ENCODE measurements at places on chromosomes 1 and 21.

DNA sequence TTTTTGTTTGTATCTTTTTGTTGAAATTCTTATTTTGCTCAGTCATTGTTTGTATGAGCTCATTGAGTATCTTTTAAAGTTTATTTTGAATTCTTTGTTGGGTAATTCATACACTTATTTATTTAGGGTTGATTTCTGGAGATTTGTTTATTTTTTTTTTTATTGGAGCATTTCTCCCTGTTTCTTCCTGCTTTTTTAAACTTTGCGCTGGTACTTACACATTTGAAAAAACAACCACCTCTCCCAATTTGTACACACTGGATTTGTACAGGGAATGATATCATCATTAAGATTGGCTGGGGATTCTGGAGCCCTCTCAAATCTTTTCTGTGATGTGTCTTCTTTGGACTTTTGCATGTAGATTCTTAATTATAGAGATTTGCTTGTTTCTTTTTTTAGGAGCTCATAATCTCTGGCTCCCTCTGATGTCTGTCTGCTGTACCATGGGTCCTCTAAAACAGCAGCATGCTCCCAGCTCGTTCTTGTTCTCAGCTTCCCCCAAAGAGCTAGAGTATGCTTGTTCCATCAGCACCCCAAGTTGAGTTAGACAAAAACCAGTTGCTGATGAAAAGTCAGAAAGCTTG, 310.7 kb downstream of the DUSP10 start:
- no peak for DNase-seq

DNA sequence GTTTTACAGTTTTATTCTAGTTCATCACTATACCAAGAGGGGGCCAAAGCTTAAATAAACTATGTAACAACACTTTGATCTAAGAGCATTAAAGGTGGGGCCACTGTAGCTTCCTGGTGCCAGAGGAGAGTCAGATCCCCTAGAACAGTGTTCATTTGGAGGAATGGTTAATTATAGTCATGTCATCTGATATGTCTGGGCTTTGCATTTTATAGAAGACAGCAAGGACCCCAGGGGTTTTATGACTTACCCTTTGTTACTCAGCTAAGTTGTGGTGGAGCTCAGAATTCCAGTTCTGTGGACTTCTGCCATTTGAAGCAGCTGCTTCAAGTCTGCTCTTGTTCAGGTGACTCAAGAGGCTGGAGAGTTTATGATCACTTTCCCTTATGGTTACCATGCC, 16.7 kb downstream of the KDM4A start:
- no peak for DNase-seq

GRCh38 chr1:232837087-232837486, 31.9 kb downstream of the MAP10 start:
- no peak for DNase-seq

DNA sequence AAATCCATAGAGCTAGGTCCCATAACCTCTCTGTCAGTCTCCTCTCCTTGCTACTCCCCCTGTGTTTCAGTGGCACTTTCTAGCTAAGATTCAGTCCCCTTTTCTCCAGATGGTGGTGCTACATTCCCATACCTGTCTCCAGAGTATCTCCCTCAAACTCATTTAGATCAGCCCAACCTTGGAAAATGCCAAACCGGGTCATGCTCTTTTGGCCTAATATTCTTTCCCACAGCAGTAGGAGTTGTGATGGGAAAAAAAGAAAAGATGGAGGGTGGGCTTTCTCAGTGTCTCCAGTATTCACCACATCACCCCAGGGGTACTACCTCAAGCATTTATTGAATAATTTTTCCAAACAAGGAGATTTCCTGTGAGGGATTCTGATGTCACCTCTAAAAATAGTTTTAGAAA, 3.2 kb upstream of the RXFP4 start:
- peak; percentile 37 for DNase-seq

DNA sequence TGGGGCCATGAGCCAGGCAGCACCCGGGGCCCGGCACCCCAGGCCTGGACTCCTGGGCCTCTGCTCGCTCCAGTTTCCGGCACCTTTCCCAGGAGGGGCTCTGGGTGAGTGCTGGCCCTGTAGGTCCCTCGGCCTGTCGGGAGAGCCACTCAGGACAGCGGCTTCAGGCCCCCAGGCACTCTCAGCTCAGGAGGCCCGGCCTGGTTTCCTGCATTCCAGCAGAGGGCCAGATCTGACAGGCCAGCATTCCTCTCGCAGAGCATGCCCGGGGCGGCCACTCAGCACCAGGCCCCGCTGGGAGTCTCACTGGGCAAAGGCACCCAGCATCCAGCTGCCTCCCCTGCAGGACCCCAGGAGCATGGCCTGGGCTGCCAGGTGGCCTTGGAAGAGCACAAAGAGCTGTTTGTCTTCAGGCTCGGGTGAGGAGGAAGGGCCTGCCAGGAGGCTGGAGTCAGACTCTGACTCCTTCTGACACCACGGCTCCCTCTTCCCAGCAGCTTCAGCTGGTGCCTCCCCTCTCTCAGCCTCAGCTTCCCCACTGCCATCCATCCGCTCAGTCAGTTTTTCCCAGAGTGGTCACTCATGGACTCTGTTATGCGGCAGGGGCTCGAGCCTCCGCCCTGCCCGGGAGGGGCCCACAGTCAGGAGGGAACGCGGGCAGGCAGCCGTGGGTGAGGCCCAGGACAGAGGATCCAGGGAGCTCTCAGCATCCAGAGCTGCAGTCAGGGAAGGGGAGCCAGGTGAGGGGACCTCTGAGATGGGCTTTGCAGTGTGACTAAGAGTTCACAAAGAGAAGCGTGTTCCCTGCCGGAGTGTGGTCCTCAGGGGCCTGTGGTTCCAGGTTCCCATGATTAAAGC, 51.7 kb downstream of the WNT9A start:
- no peak for DNase-seq
